ENCODE measurements at places on chromosomes 11 and 22. TPM values are rescaled to one million over a fixed set of nuclear protein-coding genes. Genes with fewer than 3 reads are reported as not detected.

The SYT9 gene
- total RNA-seq, result not detected

The PARVG gene
- 94.7 TPM for total RNA-seq

The KRTAP5-8 gene
- 0.37 TPM for total RNA-seq

The TMEM45B gene
- total RNA-seq, result 4.8 TPM

The EHF gene
- 0.34 TPM for total RNA-seq

The JAM3 gene
- total RNA-seq, result 12.5 TPM

The CFAP68 gene
- 19.0 TPM for total RNA-seq

The PLEKHB1 gene
- 33.8 TPM for total RNA-seq

The E2F8 gene
- total RNA-seq, result not detected

The NPAS4 gene
- total RNA-seq, result not detected

The SAA1 gene
- not detected for total RNA-seq

The PRODH gene
- total RNA-seq, result not detected

The KCNE3 gene
- total RNA-seq, result 1.6 TPM

The SEPTIN3 gene
- total RNA-seq, result not detected

The NEFH gene
- total RNA-seq, result 0.21 TPM

The CCDC116 gene
- total RNA-seq, result not detected

The SLC6A5 gene
- not detected for total RNA-seq

The HSPB2 gene
- total RNA-seq, result not detected

The OR5A1 gene
- not detected for total RNA-seq

All from T-helper 17 cell (primary cell).